Heart right ventricle (tissue), 16 donors: ENCODE measurements at places on chromosomes 11 and 22. TPM values are rescaled to one million over a fixed set of nuclear protein-coding genes. Genes with fewer than 3 reads are reported as not detected.
A peak's percentile ranks its signal among the peaks of the same experiment; 100 is the strongest.

SEPTIN3 gene
- 0.06 TPM for total RNA-seq

HEPN1 gene
- not detected for total RNA-seq

- H3K4me3 ChIP-seq, result no peak overlapping the region
- H3K27ac ChIP-seq, result no peak overlapping the region
- no peak for DNase-seq
- no peaks in the 10 kb centered on the region for H3K4me1 ChIP-seq
- H3K27me3 ChIP-seq, result no peaks in the 10 kb centered on the region
Measured at GRCh38 chr22:27137871-27138337, 480.5 kb downstream of the MIAT start.

CCDC15 gene
- 0.32 TPM for total RNA-seq

- peaks cover 64% of the 10 kb centered on the region for H3K27me3 ChIP-seq
- H3K4me3 ChIP-seq, result no peak within 1 kb of the TSS
- no peaks in the 10 kb centered on the region for H3K4me1 ChIP-seq
- H3K36me3 ChIP-seq, result no peaks in the 10 kb centered on the region
- H3K27ac ChIP-seq, result no peak within 1 kb of the TSS
- no peak for DNase-seq
Measured at GRCh38 chr22:30471616-30472318, at the start of gene SEC14L3. Gene SEC14L3, minus strand, starts transcription at chr22:30472017. Its CDS starts 59 bp downstream, at chr22:30471958.

GRCh38 chr11:87304412-87304811 lies 266.7 kb downstream of the TMEM135 start:
- H3K4me3 ChIP-seq, result no peak overlapping the region
- H3K27ac ChIP-seq, result no peak overlapping the region
- no peak for DNase-seq
- no peaks in the 10 kb centered on the region for H3K36me3 ChIP-seq

- H3K36me3 ChIP-seq, result no peaks in the 10 kb centered on the region
- H3K4me3 ChIP-seq, result no peak overlapping the region
- H3K27ac ChIP-seq, result no peak overlapping the region
- no peaks in the 10 kb centered on the region for H3K27me3 ChIP-seq
Measured at GRCh38 chr22:44661659-44662569, 40.1 kb upstream of the PRR5 start.

UCP3 gene
- total RNA-seq, result 2.1 TPM

GRCh38 chr11:100576718-100577021 lies 110.4 kb upstream of the ARHGAP42 start:
- H3K27me3 ChIP-seq, result no peaks in the 10 kb centered on the region
- no peak for DNase-seq
- no peaks in the 10 kb centered on the region for H3K36me3 ChIP-seq
- H3K4me1 ChIP-seq, result peaks cover 15% of the 10 kb centered on the region

- H3K27ac ChIP-seq, result no peak overlapping the region
- DNase-seq, result peak; percentile 66
- H3K4me1 ChIP-seq, result peaks cover 35% of the 10 kb centered on the region
- H3K36me3 ChIP-seq, result no peaks in the 10 kb centered on the region
Measured at GRCh38 chr11:69122630-69123431, 32.9 kb upstream of the SMIM38 start.

- H3K4me3 ChIP-seq, result no peak overlapping the region
- H3K4me1 ChIP-seq, result no peaks in the 10 kb centered on the region
- H3K27me3 ChIP-seq, result no peaks in the 10 kb centered on the region
- no peaks in the 10 kb centered on the region for H3K36me3 ChIP-seq
- DNase-seq, result no peak
Measured at GRCh38 chr22:40703174-40703573, 23.9 kb downstream of the MCHR1 start.

DNA sequence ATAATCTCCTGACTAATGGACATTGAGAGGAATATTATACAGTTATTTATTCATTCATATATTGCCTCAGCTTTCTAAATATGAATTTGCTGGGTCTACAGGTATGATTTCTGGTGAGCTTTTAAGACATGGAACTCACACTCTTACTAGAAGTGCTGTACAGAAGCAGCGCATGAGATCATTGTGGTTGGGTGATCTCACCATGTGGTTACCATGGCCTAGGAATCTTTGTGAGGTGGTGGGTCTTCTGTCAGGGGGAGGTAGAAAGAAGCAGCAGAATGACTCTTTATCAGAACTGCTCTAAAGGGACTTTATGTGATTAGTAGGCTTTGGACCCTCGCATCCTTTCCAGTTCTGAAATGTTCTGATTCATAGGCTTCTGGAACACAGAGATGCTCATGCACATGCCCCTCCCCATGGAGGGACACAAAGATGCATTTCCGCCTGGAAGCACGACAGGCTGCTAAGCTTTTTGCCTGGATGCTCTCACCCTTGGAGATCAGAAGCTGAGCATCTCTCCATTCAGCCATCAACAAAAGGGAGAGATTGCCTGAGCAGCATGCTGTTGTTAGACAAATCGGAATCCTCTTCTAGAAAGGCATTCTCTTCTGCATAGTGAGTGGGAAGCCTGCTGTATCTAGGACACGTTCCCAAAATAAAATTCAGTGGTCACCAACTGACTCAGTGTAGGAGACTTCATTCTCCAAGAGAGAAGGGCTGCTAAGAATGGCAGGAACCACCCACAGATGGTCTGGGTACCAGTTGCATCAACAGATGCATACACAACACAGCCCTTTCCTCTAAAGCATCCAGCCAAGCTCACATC lies 51.3 kb downstream of the KIRREL3 start:
- H3K27ac ChIP-seq, result no peak overlapping the region
- H3K27me3 ChIP-seq, result no peaks in the 10 kb centered on the region
- H3K4me1 ChIP-seq, result no peaks in the 10 kb centered on the region
- H3K36me3 ChIP-seq, result no peaks in the 10 kb centered on the region
- no peak overlapping the region for H3K4me3 ChIP-seq

TMEM25 gene
- total RNA-seq, result 12.7 TPM

C11orf86 gene
- total RNA-seq, result not detected

DNA sequence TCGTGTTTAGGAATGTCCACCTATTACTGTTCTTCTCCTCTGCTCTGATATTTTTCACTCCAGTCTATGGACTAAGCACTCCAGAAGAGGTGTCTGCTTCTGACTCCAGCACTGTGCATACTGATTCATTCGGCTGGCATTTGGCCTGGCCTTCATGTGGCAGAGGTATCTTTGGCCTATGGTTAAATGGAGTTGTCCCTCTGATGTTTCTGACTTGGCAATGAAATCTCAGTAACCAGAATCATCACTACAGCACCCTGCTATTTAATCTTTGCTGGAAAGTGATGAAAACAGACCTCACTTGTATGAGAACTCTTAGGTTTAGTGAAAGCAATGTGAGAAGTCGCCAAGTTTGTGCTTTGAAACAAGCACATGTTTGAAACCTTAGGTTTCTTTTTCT lies 155.2 kb downstream of the MAML2 start:
- H3K4me1 ChIP-seq, result peaks cover 20% of the 10 kb centered on the region
- H3K27me3 ChIP-seq, result no peaks in the 10 kb centered on the region
- H3K27ac ChIP-seq, result peak overlapping the region; percentile 69
- no peaks in the 10 kb centered on the region for H3K36me3 ChIP-seq
- H3K4me3 ChIP-seq, result no peak overlapping the region
- DNase-seq, result peak; percentile 26

- H3K36me3 ChIP-seq, result no peaks in the 10 kb centered on the region
- H3K4me1 ChIP-seq, result peaks cover 39% of the 10 kb centered on the region
- H3K27me3 ChIP-seq, result no peaks in the 10 kb centered on the region
- no peak overlapping the region for H3K4me3 ChIP-seq
- DNase-seq, result no peak
Measured at GRCh38 chr11:34261820-34262219, 96.0 kb downstream of the ABTB2 start.

DNA sequence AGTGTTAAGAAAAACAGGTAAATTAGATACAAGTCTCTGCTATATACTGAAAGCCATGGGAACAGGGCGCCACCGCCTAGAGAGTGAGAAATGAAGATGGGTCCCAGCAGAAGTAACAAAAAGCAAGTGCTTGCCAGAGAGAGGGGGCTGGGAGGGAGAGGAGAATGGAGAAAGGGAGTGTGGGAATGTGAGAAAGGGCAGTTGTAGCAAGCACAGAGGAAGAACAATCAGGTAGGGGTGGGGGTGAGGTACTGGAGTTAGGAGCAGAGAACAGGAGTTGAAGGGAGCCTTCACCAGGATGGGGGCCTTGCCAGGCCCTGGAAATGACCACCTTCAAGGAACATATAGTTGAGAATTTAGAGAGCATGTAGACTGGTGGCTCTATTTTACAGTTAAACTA lies 66.8 kb downstream of the TCF20 start:
- no peaks in the 10 kb centered on the region for H3K36me3 ChIP-seq
- no peak overlapping the region for H3K27ac ChIP-seq
- H3K4me3 ChIP-seq, result no peak overlapping the region
- DNase-seq, result no peak
- peaks cover 12% of the 10 kb centered on the region for H3K4me1 ChIP-seq

CDC42EP1 gene
- total RNA-seq, result 20.6 TPM

DNA sequence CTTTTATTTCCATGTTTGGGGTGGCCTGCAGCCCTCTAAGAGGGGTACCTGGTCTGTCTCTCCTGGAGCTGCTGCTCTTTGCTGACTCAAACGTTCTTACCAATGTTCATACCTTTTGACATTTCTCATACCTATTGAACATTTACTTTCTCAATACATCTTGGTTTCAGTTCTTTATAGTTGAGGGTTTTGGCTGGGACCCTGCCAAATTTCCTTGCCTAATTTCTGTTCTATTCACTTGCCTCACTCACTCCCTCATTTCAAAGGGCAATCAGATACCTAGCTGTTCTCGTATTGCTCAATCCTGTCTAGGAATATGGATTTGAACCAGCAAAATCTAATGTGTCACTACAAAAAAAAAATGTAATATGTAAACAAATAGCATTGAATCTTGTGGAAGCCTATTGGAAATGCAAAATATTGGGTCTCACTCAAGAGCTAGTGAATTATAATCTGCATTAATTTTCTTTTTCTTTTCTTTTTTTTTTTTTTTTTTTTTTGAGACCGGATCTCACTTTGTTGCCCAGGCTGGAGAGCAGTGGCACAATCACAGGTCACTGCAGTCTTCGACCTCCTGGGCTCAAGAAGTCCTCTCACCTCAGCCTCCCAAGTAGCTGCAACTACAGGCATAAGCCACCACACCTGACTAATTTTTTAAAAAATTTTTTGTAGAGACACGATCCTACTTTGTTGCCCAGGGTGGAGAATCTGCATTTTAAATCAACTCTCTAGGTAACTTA lies 7.5 kb downstream of the OR6M1 start:
- no peak for DNase-seq
- no peak overlapping the region for H3K27ac ChIP-seq
- H3K36me3 ChIP-seq, result no peaks in the 10 kb centered on the region
- H3K27me3 ChIP-seq, result no peaks in the 10 kb centered on the region
- H3K4me3 ChIP-seq, result no peak overlapping the region

DNA sequence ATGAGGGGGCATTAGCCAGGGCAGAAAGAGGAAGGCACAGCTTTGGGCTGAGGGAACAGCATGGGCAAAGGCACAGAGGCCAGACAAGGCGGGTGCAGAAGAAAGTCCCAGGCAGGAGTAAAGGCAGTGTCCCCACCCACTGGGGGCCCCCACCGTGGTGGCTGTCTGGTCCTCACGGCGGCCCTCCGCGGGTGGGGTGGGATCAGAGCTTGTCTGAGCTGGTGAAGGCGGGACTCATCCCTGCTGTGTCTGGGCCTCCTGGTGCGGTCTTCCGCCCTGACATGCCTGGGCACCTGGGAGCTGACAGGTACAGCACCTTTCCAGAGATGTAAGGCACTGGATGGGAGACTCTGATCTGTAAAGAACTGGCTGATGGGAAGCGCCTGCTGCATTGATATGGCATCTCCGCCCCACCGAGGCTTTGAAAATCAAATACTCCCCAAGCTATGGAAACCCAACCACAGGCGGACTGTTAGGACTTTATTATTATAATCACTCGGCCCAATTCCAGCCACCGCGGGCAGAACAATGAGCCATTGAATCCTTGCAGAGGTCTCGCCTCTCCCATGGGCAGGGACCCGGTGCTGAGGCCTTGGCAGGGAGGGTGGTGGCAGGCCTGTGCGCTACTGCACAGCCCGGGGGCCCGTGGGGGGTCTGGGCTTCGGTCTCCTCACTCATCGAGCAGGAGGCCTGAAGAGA lies 14.2 kb upstream of the GNB1L start:
- no peaks in the 10 kb centered on the region for H3K36me3 ChIP-seq
- no peak overlapping the region for H3K4me3 ChIP-seq
- H3K27ac ChIP-seq, result no peak overlapping the region
- no peak for DNase-seq
- no peaks in the 10 kb centered on the region for H3K27me3 ChIP-seq

- H3K4me3 ChIP-seq, result peak overlapping the region; percentile 74
- H3K36me3 ChIP-seq, result no peaks in the 10 kb centered on the region
- DNase-seq, result peak; percentile 75
- no peaks in the 10 kb centered on the region for H3K27me3 ChIP-seq
- peaks cover 39% of the 10 kb centered on the region for H3K4me1 ChIP-seq
- H3K27ac ChIP-seq, result peak overlapping the region; percentile 80
Measured at GRCh38 chr22:30426388-30427353, 1.1 kb downstream of the MTFP1 start.

DNA sequence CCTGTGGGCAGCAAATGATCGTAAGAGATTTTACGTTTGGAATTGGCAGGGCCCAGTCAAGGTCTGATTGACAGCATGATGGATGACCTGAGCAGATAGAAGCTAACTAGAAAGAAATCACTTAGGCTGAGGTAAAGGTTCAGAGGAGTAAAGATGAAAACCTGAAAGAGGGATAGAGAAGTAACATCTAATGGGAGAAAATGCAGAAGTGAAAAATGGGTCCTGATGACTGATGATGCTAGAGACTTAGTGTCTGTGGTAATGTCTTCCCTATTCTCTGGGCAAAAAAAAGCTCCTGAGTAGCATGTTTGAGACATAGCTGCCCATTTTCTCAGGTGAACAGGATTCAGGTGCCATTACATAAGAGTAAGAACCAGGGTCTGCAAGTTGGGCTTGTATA lies 628.8 kb upstream of the ANO5 start:
- H3K36me3 ChIP-seq, result no peaks in the 10 kb centered on the region
- no peak overlapping the region for H3K4me3 ChIP-seq
- H3K4me1 ChIP-seq, result no peaks in the 10 kb centered on the region
- no peak overlapping the region for H3K27ac ChIP-seq

RASL10A gene
- total RNA-seq, result 1.6 TPM

A4GALT gene
- 71.1 TPM for total RNA-seq

- H3K27ac ChIP-seq, result no peak overlapping the region
- H3K36me3 ChIP-seq, result no peaks in the 10 kb centered on the region
- H3K4me3 ChIP-seq, result no peak overlapping the region
- no peak for DNase-seq
- peaks cover 40% of the 10 kb centered on the region for H3K4me1 ChIP-seq
Measured at GRCh38 chr11:34423300-34423699, 15.4 kb upstream of the CAT start.

DNA sequence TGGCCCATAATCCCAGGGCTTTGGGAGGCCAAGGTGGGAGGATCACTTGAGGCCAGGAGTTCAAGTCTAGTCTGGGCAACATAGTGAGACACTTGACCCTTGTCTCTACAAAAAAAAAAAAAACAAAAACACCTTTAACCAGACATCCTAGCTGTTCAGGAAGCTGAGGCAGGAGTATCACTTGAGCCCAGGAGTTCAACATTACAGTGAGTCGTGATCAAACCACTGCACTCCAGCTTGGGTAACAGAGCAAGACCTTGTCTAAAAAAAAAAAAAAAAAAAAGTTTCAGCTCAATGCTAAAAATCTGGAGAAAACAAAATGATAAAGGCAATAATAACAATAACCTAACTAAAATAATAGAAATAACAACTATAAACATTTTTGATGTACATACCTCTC lies 22.6 kb upstream of the APLP2 start:
- H3K36me3 ChIP-seq, result no peaks in the 10 kb centered on the region
- H3K27me3 ChIP-seq, result no peaks in the 10 kb centered on the region
- no peak for DNase-seq
- no peak overlapping the region for H3K4me3 ChIP-seq

- no peak for DNase-seq
- H3K27ac ChIP-seq, result no peak overlapping the region
- peaks cover 20% of the 10 kb centered on the region for H3K4me1 ChIP-seq
- no peaks in the 10 kb centered on the region for H3K36me3 ChIP-seq
Measured at GRCh38 chr11:3989276-3989920, 105.2 kb upstream of the RRM1 start.

SNU13 gene
- total RNA-seq, result 183 TPM
